Sciatic nerve (tissue), 2 donors: ENCODE measurements at places on chromosomes 2 and 18. TPM values are rescaled to one million over a fixed set of nuclear protein-coding genes. Genes with fewer than 3 reads are reported as not detected.

- no peak for DNase-seq
Measured at GRCh38 chr2:132814651-132815050, 144.6 kb upstream of the LYPD1 start.

- DNase-seq = no peak
Measured at GRCh38 chr2:40543381-40543780, 91.5 kb upstream of the SLC8A1 start.

DNA sequence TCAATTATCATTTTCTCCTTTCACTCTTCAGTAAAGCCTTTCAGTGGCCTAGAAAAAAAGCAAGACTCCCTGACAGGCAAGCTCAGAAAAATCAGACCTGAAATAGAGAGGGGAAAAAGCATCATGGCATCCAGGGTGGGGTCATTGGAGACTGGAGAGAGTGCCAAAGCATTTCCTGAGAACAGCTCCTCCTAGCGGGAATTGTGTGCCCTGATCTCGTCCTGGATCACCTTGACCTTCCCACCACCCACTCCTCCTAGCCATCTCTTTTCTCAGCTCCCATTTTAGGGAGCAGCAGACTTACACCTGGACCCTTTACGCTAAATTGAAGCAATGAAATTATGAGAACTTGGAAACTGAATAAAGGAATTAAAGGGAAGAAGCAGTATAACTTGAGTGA, 176.6 kb downstream of the VWC2L start:
- no peak for DNase-seq

DNA sequence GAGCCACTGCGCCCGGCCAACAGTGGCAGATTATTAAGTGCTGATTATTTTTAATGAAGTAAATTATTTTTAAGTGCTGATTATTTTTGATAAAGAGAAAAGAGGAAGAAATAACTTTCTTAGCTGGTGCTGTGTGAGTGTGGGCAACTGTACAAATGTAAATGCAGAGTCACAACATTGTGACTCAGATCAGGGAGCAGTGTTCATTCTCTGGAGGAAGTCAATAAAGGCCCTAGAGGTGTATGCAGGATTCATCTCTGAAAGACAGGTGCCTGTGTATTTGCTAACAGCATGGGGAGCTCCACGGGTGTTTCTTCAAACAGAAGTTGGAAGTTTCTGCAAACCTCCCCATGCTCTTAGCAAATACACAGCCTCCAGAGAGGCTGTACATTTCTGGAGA, 6.2 kb downstream of the KRTCAP3 start:
- no peak for DNase-seq

GRCh38 chr18:48375150-48375800, 33.9 kb downstream of the ZBTB7C start:
- DNase-seq = no peak

DNA sequence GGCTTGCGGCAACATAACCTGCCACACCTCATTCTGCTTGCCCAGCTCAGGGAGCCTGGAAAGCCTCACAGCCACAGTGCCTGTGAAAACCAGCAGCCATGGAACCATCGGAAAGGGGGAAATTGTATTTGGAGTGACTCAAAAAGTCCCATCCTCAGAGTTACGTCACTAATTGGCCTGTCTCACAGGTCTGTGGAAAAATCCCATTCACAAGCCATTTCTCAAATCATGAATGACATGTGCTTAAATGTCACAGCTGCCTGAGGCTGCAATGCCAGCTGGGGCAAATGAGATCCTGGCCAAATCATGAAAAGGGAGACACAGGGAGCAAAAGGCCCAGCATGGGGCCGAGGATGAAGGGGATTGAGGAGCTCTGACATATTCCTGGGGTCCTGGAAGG, 486.9 kb upstream of the RAB6C start:
- no peak for DNase-seq

DNA sequence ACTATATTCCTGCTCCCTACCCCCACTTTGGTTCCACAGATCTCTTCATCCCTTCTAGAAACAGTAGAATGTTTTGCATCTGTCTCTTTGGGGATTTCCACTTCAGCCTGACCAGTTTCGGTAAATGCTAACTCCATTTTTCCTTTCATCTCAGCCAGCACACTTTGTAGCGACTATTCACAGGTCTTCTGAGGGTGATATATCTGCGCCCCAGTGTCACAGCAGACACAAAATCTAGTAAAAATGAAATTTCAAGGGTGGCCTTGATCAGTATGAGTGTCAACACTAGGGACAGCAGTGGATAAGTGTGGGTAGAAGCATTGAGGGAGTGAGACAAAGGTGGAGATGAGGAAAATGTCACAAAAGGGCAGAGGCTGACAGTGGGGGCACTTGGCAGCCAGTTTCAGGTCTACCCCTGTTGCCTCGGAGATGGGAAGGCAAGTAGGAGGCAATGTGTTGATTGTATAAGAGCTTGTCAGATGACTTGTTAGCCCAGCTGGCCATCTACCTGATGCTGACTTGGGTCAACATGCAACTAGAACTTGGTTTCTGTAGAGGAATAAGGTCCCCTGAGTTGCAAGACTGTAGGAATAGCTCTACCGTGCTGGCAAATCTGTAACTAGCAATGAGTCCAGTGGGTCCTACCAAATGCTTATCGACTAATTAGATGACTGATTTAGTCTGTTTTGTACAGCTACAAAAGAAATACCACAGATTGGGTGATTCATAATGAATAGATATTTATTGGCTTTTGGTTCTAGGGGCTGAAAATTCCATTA, 60.7 kb downstream of the CXCR4 start:
- DNase-seq = no peak

DNA sequence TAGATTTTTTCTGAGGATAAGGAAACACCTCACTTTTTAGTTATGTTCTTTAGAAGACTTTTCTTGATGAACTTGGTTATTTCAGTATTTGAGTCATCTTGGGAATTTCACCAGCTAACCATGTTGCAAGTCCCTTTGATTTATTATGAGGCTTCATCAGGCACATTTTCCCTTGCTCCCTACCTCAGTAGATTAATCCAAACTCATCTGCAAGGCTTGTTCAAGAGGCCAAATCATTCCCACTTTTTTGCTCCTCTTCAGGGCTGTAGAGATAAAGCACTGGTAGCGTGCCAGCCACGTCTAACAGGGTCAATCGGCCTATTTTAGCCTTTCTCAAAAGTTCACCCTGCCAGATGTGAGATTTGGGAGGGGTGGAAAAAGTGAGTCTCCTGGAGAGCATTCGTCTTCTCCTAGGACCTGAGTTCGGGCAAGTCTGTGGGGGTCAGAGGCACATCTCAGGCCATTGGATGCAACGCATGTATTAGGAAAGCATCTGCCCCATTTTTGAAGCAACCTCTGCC, 120.3 kb downstream of the RDH14 start:
- DNase-seq = peak; percentile 66

GRCh38 chr2:230903231-230904150, 21.6 kb downstream of the GPR55 start:
- peak; percentile 36 for DNase-seq

GRCh38 chr18:34031810-34032209, 192.9 kb downstream of the NOL4 start:
- DNase-seq = no peak

- DNase-seq = no peak
Measured at GRCh38 chr2:217939220-217939619, 63.6 kb downstream of the TNS1 start.

DNA sequence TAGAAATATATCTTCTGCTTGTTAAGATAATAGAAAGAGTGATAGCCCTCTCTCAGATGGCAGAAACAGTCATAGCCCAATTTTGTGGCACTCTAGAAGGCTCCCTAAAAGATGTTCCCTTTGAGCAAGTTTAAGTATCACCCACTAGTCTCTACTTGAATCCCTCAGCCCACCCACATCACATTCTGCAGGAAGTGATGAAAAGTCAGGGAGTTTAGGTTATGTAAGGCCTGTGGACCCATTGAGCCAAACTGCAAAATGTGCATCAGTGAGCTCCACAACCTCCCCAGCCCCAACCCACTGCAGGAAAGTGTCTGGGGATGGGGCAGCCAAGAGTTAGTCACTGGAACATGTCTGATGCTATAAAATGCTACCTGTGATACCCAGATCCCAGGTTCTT, 25.6 kb downstream of the ANKRD44 start:
- no peak for DNase-seq

- DNase-seq = no peak
Measured at GRCh38 chr18:5475267-5475666, 68.5 kb downstream of the EPB41L3 start.

DNA sequence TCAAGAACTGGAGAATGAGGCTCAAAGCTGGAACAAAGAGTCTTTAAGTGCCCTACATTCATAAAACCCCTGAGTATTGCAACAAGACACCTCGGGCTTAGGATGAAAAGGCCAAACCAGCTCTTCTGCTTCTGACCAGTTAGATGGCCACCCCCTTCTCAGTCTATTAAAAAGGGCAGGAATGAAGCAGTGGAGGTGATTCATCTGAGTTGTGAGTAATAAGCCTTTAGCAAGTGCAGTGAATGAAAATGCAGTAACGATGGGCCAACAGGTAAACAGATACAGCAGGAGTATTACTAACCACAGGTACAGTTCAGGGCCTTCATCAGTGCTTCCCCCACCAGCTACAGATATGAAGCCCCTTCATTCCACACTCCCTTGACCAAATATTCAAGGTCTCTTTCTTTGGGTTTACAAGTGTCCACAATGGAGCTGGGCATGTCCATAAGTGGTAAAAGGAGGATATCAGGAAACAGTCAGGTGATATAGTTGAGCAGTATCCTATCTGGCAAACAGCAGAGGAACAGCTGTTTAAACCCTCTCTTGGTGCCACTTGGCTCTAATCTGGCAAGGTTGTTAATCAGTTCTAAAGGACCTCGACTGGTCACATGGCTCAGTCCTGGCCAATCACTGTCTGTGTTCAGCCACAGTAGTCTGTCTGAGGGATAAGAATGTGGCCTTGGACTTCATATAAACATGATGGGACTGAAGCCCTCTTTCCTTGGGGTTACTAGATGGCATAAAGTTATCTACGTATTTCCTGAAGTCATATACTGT, 17.8 kb downstream of the SERPINB13 start:
- no peak for DNase-seq

GRCh38 chr2:131521961-131522781, 5.5 kb upstream of the CCDC74A start:
- no peak for DNase-seq

GRCh38 chr2:25309402-25309801, 32.3 kb downstream of the DNMT3A start:
- no peak for DNase-seq

- no peak for DNase-seq
Measured at GRCh38 chr18:1090758-1091157, 186.1 kb downstream of the ADCYAP1 start.

GRCh38 chr18:35376742-35377695, at the start of gene ZNF396:
ZNF396 (minus strand) TSS chr18:35377337; CDS start chr18:35374292, 3,045 bp downstream.
- DNase-seq = peak; percentile 90

DNA sequence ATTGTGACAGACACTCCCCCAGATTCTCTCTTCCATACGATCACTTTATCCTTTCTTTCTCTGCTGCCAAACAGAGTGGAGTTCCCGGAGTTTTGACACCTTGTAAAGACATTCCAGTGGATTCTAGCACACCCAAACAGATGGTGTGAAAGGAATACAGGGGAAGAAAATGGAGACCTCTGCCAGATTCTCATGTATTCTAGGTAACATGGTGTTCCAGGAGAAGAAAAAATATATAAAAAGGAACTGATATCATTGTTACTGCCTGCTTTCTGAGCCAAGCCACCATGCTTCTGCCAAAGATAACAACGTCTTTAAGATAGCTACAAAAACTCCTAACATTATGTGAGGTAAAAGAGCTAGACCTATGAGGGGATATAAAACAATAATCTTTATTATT, 136.5 kb downstream of the TXNL1 start:
- DNase-seq = no peak

GRCh38 chr2:210442457-210442856, 34.1 kb downstream of the LANCL1 start:
- DNase-seq = no peak

GRCh38 chr18:63736876-63737275, 34.1 kb downstream of the SERPINB11 start:
- no peak for DNase-seq

DNA sequence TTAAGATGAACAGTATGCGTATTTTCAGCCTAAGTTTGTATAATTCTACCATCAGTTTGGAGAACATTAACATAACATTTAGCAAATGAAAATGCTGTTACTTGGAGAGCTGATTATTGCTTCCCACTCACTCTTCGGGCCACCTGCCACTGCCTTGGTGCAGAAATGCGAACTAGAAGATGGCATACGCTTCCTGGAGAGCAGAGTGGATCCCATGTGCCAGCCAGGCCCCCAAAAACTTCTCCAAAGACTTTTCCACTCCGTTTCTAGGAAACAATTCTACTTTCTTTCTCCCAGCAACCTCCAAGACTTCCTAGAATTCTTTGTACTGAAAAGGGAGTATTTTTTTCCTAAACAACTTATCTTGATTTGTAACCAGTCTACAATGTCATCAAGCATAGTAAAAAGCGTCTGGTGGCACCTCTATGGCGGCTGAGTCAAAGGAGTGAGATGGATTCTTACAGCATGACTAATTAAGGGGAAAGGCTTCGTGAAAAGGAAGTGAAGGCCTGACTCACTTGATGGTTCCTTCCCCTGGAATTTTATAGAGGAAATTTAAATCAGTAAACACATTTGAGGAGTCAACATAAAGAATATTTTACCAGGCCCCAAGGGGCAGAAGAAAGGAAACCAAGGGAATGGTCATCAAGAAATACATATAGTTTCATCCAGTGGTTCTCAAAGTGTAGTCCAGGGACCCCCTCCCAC, 36.6 kb downstream of the FEZ2 start:
- no peak for DNase-seq

LBX2 gene
- total RNA-seq = 0.53 TPM

SP140L gene
- 26.2 TPM for total RNA-seq

WDR12 gene
- total RNA-seq = 24.2 TPM

DPYSL5 gene
- total RNA-seq = not detected

SLC16A14 gene
- total RNA-seq = 7.4 TPM

COL3A1 gene
- total RNA-seq = 191 TPM

ARPC2 gene
- 243 TPM for total RNA-seq

E2F6 gene
- 14.1 TPM for total RNA-seq

SERPINB5 gene
- total RNA-seq = not detected

MALT1 gene
- total RNA-seq = 25.5 TPM

PDE11A gene
- total RNA-seq = 2.4 TPM

PLA2R1 gene
- total RNA-seq = 31.6 TPM

ACMSD gene
- not detected for total RNA-seq

ASB18 gene
- total RNA-seq = not detected

PLCD4 gene
- 9.1 TPM for total RNA-seq

LCT gene
- total RNA-seq = 0.04 TPM

MTCL1 gene
- 14.6 TPM for total RNA-seq

POTEC gene
- not detected for total RNA-seq
